Sigmoid colon (tissue), 7 donors: ENCODE measurements at places on chromosomes 3 and 15. TPM values are rescaled to one million over a fixed set of nuclear protein-coding genes. Genes with fewer than 3 reads are reported as not detected.

GASK1A gene
- polyA plus RNA-seq, result 1.2 TPM

KNL1 gene
- 0.46 TPM for polyA plus RNA-seq

DNA sequence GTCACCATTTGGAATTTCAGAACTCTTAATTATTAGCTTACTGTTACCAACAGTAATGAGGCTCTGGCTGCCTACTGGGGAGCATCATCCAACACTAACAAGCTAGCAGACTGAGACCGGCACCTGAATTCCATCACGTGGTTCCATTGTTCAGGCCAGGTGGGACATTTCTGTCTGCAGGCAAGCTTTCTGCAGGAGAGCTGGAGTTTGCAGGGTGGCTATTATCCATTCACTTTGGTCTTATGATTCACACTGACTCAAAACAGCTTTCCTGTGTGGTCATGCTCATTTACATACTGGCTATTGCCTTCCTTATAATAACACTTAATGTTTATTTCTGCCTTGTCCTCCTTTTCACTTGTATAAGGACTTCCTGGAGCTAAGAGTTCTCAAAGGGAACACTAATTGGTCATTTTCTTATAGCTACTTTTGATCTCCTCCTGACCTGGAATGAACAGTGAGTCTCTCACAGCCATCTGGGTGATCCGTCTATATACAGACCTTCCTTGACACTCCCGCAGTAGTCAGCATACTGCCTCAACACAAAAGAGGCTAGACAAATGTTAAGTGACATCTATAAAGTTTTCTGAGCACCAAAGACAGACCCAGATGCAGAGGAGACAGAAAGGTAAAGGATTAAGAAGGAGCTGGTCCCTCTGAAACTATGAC lies 695.4 kb downstream of the FHIT start:
- DNase-seq, result no peak

DNA sequence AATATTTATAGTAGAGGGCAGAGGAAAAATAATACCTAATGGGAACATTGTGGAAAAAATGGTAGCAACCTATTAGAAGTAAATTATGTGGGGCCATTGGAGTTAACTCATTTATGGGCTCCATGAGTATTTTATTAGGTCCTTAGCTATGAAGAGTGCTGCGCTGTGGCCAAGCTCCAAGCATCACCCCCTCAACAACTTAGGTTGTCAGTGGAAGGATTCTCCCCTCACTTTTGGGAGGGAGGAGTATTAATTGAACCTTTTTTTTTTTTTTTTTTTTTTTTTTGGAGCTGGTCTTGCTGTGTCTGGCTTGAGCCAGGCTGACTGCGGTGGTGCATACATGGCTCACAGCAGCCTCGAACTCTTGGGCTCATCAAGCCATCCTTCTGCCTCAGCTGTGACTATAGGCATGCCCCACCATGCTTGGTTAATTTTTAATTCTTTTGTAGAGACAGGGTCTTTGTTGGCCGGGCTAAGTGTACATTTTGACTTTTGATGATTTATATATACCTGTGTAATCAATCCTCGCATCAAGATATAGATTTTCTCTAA lies 45.2 kb downstream of the TRIM71 start:
- no peak for DNase-seq

- no peak for DNase-seq
Observed at GRCh38 chr3:20772869-20773268, 586.9 kb upstream of the SGO1 start.

DNA sequence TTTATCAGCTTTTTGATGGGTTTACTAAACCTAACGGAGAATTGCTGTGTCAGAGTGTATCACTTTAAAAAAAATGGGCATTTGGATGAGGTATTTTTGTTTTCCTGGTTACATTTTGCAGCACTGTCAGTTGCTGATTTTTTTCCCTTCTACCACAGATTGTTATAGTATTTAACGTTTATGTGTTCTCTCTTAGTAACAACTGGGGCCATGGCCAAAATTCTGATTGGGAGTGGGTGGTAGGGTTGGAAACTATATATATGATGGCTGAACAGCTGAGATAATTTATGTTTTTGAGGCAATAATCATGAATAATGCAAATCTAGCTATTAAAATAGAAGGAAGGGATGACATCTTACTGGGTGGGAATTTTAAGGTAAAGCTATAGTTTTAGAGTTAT lies 229.4 kb upstream of the SUCLG2 start:
- no peak for DNase-seq

LRRIQ4 gene
- not detected for polyA plus RNA-seq

DNA sequence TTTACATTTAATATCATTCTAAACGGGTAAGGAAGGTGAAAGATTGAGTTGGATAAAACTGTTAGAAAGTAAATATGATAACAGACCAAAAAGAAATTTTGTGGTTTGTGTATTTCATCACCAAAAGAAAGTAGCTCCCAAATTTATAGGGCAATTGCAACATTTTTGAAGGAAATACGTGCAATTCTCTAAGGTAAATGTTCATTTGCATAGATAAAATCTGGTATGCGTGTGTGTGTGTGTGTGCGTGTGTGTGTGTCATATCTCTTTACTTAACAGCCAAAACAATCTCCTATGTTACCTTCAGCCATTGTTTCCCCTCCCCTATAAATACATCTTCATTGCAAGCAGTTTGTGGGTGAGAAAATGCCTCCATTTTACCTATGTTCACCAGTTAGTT lies 208.4 kb downstream of the TNIK start:
- DNase-seq, result no peak

SNURF gene
- 34.2 TPM for polyA plus RNA-seq

KPNA4 gene
- polyA plus RNA-seq, result 15.0 TPM

BFSP2 gene
- polyA plus RNA-seq, result not detected

MFSD1 gene
- polyA plus RNA-seq, result 25.2 TPM

GRCh38 chr3:108513961-108514360 lies 3.6 kb upstream of the MYH15 start:
- no peak for DNase-seq

RBP2 gene
- 0.87 TPM for polyA plus RNA-seq

GRCh38 chr15:69443032-69443611 lies 9.5 kb upstream of the RPLP1 start:
- no peak for DNase-seq

DNA sequence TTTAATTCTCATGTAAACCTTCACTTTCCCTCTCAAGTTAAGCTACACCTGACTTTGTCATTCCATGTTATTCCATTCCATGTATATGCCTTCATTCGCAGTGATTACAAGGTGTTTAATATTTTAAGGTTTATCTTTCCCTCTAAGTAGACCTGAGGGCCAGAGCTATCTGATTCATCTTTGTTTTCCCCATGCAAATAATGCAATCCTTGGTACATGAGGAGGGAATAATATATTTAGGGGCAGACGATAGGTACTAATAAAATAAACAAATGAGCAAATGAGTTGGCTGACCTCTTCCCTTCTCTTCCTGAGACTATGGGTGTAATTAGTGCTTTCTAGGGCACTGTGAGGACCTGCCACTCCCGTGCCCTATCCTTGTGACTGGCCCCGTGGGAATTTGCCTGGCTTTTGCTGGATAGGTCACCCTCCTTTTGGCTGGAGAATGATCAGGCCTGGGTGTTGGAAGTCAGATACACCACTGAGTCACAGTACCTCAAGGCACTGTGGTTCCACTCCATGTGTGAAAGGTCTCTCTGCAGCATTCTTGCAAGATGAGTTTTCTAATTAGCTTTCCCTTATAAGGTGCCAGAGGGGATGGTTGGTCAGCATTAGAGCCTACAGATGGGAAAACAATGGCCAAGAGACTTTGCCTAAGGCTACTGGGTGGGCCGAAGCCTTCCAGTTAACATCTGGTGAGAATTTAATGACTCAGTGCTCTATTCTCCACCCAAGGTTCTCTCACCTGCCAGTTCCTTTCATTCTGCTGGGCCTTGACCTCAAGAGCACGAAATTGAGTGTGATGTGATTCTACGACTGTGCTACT lies 183.2 kb downstream of the P3H2 start:
- DNase-seq, result no peak

GRCh38 chr15:42759093-42759492 lies 22.2 kb upstream of the CDAN1 start:
- no peak for DNase-seq

- no peak for DNase-seq
Observed at GRCh38 chr15:74037171-74038117, 42.9 kb downstream of the PML start.
